ENCODE measurements at places on chromosomes 16 and 17.

GRCh38 chr16:23005951-23006350 lies 143.3 kb downstream of the USP31 start:
- DNase-seq: no peak

DNA sequence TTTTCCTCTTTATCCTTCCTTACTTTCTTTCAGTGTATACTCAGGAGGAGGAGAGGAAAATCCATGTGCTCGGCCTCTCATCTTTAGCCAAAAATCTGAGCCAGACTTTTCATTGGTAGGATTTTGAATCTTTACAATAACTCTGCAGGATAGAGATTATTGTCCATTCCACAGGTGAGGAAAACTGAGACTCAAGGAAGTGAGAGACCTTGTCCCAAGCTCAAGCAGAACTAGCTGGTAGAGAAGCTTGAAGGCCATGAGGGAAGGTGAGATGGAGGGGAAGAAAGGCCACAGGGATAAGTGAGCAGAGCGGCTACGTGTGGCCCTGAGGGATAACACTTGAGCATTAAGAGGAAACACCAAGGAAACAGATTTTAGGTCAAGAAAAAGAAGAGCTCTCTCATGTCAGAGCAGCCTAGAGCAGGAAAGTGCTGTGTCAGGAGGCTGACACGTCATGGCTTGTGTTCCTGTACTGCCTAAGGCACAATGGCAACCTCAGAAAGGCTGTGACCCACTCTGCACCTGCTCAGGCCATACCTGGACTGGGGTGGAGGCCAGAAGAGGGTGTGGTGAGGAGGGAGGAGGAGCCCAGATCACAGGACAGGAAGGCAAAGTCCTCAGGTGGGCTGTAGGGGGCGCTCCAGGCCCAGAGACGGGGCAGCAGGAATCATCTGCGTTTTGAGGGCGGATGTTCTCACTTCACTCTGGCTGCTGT lies 11.9 kb downstream of the MT4 start:
- DNase-seq: peak; percentile 53

DNA sequence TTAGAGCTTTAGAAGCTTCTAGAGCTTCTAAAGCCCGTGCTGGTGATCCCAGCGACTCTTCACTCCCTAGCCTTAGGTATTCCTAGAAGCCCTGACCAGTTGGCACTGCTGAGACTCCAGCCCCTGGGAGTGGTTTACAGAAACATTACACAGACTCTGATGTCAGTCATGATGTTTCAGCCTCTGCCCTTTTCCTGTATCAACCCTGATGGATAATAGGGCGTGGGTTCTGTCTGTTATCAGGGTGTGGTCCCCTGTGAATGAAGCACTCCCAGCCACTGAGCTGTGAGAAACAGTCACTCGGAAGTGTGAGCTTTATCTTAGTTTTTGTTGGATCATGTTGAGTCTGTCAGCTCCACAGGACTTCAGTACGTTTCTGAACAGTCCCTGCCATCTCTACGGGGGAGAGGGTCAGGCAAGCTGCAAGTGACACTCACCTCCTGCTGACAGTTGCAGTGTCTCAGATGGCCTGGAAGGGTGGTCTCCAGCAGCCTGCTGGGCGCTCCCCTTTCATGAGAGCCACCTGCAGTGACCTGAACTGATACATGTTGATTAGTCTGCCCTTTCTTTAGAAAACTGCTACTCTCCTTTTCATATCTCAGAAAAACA lies 12.8 kb downstream of the GOSR2 start:
- no peak for DNase-seq

- no peak for DNase-seq
Measured at GRCh38 chr16:6863135-6863534, 469.5 kb upstream of the RBFOX1 start.

DNA sequence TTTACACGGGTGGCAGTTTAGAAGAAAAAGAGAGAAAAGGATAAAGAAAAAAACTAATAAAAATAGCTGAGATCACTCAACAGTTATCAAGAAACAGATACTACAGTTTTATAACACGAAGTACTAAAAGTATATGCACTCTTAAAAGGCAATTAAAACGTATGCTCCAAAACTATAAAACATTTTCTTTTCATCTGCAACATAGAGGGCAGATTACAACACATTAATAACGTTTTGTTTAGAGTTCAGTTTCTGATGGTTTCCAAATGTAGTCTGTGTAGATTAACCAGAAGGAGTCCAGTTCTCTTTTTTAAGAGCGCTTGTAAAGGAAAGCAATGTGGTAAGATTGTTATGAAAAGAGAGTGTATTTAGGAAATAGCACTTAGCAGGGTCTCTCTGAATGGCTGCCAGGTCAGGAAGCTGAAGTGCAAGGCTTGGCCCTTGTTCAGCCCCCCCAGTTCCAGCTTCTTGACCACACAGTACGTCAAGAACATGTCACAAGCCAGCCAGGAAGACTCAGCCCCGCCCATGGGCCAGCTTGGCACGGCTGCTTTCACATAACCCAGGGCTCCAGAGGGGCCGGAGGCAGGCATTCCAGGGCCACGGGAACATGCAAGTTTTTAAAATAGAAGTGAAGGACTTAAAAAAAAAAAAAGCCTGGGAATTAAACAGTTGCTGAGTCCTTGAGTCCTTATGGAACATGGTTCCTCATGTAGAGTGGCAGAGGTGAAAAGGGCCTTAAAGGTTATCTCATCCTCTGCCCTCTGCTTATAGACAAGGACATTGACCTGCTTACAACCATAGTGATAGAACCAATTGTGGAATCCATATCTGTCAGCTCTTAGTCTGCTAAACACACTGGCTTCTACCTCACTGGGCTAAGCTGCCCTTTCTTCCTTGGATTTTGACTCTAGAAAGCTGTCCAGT lies 147.4 kb upstream of the TBX2 start:
- peak; percentile 4 for DNase-seq

DNA sequence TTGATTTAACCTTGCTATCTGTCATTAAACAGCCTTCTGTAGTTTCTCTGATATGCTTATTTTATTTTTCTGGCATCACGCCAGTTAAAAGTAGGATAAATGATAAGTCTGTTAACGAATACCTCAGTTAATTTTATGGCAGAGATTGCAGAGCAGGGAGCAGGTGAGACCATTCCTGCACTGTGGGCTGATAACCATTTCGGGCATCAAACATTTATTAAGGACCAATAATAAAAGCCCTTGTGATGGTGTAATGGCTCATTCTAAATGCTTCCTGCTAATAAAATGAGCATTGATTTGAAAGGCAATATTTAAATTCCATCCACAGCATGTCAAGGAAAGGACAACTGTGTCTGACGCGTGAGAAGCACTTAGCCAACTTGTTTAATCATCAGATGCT lies 94.1 kb downstream of the ASIC2 start:
- DNase-seq: no peak

DNA sequence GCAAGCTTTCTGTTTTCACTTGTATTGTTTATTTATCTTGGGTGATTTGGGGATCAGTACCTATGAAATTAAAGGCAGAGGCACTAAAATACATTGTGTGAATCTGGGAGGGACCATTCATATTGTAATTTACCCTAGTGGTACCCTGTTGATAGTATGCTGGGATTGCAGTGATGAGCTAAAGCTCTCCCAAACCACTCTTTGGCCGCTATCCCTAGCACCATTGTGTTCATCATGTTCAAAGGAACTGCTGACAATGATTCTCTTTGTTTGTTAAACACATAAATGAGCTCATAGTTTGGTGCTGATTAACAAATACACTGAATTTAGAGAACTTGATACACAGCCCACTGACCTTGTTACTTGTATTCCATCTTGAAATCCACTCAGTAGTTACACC lies 1469.8 kb downstream of the CDH11 start:
- DNase-seq: no peak

- no peak for DNase-seq
Measured at GRCh38 chr16:66569827-66570405, 3.7 kb downstream of the CMTM1 start.

GRCh38 chr16:14378131-14378551 lies 251.9 kb downstream of the PARN start:
- DNase-seq: no peak

DNA sequence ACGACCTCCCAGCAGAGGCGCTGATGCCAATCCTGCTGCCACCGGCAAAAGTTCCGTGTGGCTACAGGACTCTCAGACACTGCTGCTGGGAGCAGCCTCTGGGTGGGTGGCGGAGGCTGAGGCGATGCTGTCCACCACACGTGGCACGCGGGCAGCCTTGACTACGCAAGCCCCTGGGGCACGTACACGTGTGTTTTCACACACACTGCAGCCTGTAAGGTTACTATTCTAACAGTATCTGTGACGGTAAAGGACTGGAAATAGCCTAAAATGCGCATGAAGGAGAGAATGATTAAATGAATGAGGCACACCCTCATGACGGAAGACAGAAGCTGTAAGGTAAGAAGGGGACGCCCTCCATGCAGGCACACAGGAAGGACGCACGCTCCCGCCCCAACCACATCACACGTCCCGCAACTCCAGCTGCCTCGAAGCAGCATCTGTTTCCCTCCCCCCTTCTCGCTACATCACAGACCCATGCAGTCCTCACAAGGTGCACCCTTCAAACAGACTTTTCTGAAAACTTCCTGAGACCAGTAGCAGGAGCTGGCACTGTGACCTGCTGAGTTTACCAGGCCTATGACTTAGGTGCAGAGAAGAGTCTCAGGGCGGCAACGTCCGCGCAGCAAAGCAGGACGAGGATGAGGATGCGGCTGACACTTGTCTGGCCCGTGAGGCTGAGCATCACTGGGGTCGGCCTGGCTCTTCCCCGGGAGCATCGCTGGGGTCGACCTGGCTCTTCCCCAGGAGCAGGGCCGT lies 28.7 kb upstream of the FASN start:
- peak; percentile 55 for DNase-seq

- DNase-seq: no peak
Measured at GRCh38 chr16:4115949-4116318, 308 bp downstream of the ADCY9 start.

DNA sequence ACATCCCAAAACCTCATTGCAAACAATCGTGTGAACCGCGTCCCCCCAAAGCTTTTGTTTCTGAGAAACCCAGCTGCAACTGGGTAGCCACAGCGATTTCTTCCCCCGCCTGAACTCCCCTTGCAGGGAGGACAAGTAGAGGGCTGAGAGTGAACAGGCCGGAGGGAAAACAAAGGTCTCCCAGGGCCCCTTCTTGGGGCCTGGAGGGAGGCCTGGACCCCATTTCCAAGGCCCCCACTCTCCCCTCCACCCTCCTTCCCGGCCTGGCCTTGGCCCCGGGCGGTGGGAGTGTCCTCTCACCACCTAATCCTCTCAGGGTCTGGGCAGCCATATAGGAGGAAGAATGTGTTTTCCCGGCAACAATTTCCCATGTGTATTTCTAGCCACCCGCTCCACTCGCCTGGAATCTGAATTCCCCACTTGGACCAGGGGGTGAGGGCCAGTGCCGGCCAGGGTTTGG lies 2.6 kb downstream of the GLIS2 start:
- DNase-seq: no peak

DNA sequence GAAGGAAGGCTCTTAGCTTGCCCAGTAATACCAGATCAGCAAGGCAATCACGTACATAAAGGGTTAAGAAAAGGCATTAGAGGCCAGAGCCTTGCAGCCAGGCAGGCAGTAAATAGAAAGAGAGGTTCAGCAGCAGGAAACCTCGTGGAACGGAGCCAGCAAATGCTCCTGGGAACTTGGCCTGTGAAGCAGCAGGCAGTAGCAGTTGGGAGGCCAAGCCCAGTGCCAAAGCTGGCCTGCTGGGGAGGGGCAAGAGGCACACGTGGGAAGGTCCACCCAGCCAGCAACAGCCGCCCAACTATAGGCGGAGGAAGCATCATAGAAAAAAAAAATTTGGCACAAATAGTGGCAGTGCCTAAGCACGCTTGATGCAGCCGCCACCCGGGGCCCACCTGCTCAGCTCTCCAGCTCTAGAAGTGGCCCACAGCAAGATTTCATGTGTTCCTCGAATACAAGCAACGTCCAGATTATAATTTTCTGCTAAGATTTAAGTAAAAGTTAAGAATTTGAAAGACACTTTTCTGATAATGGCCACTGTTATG lies 2339.5 kb downstream of the TP53TG3F start:
- DNase-seq: no peak

GRCh38 chr17:66326476-66327047 lies 24.1 kb downstream of the PRKCA start:
- DNase-seq: no peak

- no peak for DNase-seq
Measured at GRCh38 chr17:50583641-50584040, 23.1 kb downstream of the CACNA1G start.

GRCh38 chr17:73785958-73786743 lies 141.9 kb upstream of the SDK2 start:
- DNase-seq: no peak

GRCh38 chr17:28071891-28072606 lies 29.6 kb downstream of the NLK start:
- no peak for DNase-seq

GRCh38 chr17:33261820-33262219 lies 31.3 kb downstream of the ASIC2 start:
- no peak for DNase-seq

DNA sequence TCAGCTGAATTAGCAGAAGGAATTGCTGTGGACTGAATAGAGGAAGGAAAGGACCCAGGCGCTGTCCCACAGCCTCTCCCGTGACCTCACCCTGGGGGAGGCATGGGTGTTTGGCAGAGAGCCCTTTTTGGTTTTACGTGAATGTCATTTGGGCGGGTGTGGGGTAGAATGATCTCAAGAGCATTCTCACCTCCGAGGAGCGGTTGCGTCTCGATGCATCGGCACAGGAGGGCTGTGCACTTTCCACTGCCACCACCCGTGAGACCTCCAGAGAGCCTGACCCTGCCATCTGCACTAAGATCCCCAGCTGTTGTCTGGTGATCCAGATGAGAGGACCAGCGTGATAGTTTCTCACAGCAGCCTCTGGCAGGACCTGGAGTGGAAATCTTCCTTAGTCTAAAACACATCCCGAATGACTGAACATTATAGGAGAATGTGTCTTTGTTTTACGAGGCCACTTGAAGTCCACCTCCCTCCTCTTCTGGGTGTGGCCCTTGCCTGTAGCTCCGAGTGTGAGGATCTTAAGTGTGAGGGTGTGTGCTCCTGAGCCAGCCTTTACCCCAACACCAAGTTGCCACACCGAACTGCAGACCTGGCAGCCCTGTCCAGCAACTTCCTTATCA lies 29.3 kb downstream of the FOXK2 start:
- DNase-seq: no peak

- no peak for DNase-seq
Measured at GRCh38 chr17:77883213-77883650, 75.3 kb upstream of the TNRC6C start.

- no peak for DNase-seq
Measured at GRCh38 chr17:73138541-73139138, 26.2 kb upstream of the SSTR2 start.

- no peak for DNase-seq
Measured at GRCh38 chr17:49447628-49448302, 33.1 kb upstream of the PHB1 start.

DNA sequence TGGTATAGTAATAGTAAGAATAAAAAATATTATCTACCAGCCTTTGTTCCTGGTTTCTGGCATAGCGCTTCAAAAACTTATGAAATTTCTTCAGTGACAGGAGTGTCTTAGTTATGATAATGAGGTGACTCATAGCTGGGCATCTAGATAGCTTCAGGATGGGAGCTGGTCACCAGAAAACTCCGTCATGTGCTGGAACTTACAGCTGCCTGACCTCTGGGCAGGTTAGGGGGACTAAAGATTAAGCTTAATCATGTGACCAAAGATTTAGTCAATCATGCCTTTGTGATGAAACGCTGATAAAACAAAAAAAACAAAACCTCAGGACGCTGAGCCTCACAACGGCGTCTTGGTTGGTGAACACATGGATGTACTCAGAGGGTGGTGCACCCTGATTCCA lies 154.2 kb downstream of the MYO1D start:
- DNase-seq: no peak
